ENCODE measurements at places on chromosomes 11 and 22.

DNA sequence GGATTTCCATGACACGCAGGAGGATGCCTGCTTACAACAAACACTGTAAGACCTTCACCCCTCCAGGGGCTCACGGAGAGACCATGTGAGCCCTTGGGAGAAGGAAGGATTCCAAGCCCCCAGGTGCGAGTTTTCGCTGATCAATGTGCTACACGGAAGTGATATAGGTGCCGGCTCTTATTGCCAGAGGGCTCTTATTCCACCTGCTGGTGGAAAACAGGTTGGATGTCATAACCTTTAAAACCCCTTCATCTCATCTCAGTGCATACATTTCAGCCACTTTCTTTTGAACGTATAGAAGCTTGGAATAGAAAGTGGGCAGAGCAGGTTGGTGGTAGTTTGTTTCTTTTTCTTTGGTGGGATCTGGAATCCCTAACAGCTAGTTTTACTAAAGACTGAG, 25.8 kb downstream of the LAYN start:
- DNase-seq, result no peak

DNA sequence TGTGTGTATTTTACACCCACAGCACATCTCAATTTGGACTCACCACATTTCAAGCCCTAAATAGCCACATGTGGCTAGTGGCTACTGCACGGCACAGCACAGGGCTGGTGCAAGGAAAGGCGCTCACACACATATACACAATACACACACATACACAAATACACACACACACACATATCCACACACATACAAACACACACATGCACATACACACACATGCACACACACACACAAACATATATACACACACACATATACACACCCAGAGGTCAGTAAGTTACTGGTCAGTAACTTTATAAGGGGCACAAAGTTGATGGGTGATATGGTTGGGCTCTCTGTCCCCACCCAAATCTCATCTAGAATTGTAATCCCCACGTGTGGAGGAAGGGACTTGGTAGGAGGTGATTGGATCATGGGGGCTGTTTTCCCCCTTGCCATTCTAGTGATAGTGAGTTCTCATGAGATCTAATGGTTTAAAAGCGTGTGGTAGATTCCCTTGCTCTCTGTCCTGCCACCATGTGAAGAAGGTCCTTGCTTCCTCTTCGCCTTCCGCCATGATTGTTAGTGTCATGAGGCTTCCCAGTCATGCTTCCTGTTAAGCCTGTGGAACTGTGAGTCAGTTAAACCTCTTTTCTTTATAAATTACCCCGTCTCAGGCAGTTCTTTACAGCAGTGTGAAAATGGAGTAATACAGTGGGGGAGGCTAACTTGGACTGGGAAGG, 37.6 kb upstream of the DKK3 start:
- DNase-seq, result no peak

DNA sequence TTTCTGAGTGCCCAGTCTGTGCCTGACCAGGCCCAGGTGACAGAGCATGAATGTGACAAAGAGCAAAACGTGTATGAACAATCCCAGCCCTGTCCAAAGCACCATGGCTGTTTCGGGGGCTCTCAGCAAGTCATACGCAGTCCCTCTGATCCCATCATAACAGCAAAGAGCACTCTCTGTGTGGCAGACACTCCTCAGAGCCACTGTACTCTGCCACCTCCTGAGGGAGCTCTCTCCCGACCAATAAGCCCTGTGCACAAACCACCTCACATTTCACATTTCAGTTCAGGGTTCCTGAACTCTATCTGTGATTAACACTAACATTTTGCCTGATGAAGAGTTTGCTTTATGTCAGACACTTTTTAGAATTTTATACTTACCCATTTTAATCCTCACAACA, 6.6 kb downstream of the DGCR2 start:
- DNase-seq, result no peak

- DNase-seq, result no peak
These were observed 227.8 kb downstream of the BRD1 start for GRCh38 chr22:49599691-49600455.
